ENCODE measurements at places on chromosomes 11 and 22.

- no peak for DNase-seq
Observed at GRCh38 chr11:17979770-17980371, 33.0 kb downstream of the SERGEF start.

DNA sequence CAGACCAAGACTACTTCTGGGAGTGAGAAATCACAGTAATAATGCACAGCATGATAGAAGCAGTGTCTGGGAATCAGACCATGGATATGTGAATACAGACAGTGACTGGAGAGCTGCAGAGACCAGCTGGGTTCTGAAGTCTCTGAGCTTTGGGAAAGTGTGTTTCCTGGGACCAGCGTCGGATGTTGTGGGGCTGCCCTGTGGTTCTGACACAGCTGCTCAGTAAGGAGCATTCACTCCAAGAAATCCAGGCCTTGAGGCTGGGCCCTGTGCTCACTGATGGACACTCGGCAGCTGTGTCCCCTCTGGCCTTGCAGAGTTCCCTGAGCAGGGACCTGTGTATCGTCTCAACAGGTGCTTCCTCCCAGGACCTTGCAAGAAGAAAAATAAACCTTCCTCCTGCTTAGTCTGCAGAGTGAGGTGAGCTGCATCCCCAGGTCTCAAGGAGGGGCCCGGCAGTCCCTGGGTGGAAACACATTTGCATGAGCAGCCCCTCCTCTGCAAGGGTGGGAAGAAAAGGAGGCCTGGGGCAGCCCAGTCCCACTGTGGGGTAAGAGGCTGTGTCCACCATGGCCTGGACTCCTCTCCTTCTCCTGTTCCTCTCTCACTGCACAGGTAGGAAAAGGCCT is 107.9 kb downstream of the VPREB1 start:
- DNase-seq = no peak

- DNase-seq = peak; percentile 86
Observed at GRCh38 chr22:28798810-28799605, 1.4 kb downstream of the XBP1 start.

GRCh38 chr11:34633640-34633989 is 12.7 kb downstream of the EHF start:
- no peak for DNase-seq

- DNase-seq = no peak
Observed at GRCh38 chr11:78023426-78023825, 350 bp upstream of the KCTD14 start.

GRCh38 chr22:19064354-19065054 is 57.7 kb downstream of the DGCR2 start:
- no peak for DNase-seq

DNA sequence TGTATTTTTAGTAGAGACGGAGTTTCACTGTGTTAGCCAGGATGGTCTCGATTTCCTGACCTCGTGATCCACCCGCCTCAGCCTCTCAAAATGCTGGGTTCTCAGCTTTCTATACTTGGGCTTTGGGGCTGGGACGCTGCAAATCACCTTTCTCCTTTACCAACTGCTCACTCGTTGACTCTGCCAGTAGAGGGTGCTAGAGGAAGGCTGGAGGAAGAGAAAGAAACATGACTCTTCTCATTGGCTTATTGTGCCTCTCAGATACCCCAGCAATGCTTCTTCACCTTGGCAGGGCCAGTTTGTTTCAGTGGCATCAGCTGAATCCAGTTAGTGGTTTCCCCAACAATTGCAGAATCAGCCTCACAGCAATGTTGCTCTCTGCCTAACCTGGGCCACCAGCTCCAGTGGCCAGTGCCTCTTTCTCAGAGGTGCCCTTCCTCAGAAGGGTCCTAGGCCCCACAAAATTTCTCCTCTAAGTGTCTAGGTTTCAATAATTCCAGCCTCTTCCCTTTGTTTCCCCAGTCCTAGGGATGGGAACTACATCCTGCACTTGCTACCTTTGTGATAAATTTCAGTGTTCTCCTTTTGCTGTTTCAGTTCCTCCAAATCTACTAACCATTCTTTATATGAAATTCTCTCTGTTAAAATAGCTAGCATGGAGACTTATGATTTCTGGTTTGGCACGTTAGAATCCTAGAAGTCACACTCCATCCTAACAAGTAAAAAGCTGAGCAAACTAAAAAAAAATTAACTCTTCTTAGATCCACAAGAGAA is 71.5 kb upstream of the VSTM5 start:
- peak; percentile 29 for DNase-seq

GRCh38 chr11:65297026-65297672 is 17.5 kb upstream of the CDC42EP2 start:
- DNase-seq = no peak

DNA sequence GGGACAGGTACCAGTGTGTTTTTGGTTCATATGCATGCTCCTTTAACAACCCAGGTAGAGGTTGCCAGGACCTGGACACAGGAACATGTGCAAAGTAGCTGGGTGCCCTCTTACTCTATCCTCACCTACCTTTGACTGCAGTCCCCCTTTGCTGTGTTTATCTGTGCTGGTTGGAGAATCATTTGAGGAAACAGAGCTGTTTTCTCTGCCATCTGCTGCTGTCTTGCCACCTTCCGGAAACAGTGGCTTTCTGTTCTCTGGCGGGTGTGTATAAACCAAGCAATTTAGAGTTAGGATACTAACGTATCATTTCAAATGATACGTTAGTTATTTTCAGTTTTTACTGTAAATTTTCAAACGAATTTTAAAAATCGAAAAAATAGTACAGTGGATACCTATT is 171.9 kb upstream of the TTC12 start:
- no peak for DNase-seq

DNA sequence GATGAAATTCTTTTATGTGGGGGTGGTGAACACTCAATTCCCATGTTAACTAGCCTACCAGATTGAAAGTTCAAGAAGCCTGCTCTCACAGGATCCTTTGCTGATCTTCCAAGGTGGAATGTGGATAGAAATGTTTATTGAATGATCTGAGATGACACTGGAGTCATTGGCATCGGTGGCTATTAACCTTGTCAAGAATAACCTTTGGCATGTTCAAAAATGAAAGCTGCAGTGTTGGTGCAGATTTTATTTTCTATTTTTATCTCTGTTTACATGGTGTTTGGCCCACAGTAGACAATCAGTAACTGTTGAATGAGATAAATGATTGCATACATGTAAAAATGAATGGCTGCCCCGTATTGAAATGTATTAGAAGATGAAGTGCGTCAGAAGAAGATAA is 19.0 kb downstream of the MCAM start:
- no peak for DNase-seq

- no peak for DNase-seq
Observed at GRCh38 chr11:60919320-60919719, 4.9 kb upstream of the TMEM132A start.

DNA sequence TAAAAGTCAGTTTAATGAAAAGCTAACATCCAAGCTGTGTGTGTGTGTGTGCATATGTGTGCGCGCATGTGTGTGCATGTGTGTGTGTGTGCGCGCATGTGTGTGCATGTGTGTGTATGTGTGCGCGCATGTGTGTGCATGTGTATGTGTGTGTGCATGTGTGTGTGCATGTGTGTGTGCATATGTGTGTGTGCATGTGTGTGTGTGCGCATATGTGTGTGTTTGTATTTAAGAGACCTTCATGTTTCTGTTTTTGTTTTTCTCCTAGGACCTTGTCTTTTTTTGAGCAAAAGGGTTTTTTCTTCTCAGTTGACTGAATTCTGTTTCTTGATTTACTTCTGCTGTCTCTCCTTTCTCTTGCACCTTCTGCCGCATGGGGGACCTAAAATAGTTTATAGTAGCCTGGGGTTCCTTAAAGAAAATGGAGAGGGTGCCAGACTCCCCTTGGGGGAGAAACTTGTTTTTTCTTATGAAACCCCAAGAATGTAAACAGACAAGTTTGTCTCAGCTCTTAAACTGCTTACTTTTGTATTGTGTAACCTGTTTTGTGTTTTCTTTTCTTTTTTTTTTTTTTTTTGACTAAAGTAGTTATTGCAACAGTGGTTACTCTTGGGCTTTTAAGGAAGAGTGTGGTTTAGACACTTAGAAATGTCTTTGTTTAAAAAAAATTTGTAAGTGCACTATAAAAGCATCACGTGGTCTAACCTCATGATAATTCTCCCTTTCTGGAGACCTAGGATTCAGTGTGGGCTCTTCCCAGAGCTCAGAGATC is 53.0 kb downstream of the OSBPL5 start:
- no peak for DNase-seq

DNA sequence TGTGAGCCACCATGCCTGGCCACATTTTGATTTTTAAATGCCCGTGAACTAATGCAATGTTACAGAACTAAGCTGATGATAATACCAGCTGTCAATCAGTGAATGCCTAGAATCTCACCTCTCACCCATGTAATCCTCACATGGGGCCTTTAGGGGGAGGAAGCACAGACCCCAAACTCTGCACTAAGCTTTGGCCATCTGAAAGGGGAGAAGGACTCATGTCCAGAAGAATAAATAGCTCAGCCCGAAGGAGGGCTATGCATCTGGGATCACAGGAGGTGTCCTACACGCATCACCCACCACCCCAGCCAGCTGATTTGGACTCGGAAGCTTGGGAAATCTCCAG is 36.0 kb upstream of the YPEL1 start:
- no peak for DNase-seq

- no peak for DNase-seq
Observed at GRCh38 chr22:47366026-47366767, 603.7 kb downstream of the TBC1D22A start.

DNA sequence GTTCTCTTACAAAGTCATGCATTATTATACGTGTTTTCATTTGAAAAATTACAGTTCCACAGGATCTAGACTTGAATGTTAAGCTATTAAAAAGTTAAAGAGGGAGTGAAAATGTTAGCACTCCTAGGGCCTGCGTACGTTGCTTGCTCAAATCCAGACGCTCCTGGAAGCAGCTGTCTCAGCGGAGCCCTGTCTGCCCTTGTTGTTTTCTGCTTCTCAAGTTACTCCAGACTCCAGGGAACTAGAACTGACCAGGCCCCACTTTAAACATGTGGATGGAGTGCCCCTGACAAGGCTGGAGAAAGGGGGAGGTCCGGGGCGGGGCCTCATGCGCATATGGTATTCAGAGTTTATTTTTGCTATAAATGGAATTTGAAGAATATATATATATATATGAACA is 9.6 kb downstream of the PARVB start:
- no peak for DNase-seq

- no peak for DNase-seq
Observed at GRCh38 chr22:28154861-28155260, 235.8 kb upstream of the PITPNB start.

GRCh38 chr11:134363161-134363560 is 31.4 kb downstream of the GLB1L2 start:
- DNase-seq = no peak

DNA sequence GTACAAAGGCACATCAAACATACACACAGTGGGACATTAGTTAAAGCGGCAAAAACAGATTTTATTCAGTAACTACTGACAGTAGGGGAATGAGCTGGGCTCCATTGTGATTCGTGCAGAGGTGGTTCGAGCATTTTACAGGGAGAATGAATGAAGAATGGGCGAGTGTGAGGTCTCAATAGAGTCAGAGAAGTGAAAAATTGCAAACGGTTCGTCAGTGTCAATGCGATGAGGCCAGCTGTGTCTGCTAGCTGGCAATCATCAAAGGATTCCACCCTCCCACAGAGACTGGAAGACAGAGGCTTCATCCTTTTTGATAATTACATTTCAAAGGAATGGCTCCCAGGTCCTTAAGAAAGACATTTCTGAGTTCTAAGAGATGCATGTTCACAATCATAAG is 17.4 kb downstream of the OR4D9 start:
- no peak for DNase-seq

DNA sequence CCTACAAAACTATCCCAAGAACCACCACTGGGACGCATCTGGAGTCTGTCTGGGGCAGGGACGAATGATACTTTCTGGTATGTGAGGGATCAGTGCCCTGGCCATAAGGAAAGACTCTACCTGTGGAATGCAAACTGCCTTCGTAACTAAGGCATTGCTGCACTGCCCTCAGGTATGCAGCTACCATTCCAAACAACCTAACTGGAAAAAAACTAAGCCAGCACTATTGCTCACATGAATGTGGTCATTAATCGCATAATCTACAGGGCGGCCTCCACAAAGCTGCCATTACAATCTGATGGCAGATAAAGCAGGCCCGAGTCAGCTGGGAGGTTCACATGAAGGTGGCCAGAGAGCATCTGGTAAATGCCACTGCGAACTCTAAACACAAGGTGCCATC is 3.9 kb downstream of the PACSIN2 start:
- no peak for DNase-seq

DNA sequence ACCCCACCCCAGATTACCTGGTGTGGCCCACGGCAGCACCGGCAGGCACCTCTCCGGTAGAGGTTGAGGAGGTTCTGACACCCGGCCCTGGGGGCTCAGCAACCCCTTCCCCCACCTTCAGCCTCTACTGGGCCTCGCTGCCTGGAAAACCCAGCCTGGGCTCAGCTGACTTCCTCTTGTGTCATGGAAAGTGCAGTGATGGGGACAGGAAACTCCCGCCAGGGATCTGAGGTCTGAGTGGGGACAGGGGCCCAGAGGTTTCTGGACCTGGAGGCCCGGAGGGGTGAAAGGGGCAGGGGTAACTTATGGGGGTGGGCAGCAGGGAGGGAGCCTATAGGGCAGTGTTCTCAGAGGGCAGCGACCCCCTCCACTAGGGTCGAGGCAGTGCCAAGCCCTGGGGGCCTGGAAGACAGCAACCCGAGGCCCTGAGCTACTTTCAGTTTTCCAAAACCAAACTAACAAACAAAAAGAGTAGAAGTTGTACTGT is 10.0 kb upstream of the CD5 start:
- DNase-seq = no peak

- no peak for DNase-seq
Observed at GRCh38 chr11:13054278-13054677, 45.2 kb downstream of the RASSF10 start.

GRCh38 chr11:26072614-26073153 is 259.2 kb upstream of the ANO3 start:
- DNase-seq = no peak

DNA sequence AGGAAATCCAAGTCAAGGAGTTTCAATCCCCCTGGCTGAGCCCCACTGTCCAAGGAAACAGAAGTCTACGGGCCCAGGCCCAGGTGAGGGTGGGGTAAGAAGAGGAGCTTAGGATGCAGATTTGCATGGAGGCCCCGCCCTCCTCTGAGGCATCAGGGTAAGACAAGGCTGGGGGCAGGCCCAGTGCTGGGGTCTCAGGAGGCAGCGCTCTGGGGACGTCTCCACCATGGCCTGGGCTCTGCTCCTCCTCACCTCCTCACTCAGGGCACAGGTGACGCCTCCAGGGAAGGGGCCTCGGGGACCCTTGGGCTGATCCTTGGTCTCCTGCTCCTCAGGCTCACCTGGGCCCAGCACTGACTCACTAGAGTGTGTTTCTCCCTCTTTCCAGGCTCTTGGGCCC is 31.3 kb upstream of the IGLL5 start:
- DNase-seq = no peak

DNA sequence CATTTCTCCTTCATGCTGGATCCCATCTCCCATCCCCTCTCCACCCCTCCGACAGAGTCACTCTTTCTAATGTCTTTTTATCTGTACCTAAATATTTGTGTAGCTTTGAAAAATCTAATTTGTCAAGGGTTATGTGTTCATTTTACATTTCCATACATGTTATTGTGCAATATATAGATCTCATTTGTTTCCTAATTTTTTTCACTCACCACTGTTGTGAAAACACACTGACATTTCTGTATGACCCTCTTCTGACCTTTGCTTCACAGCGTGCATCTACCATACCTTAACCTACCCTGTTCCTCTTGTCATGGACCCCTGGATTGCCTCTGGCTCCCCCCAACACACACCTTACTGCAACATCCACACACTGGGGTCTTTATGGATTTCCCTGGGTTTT is 942.9 kb downstream of the TBC1D22A start:
- no peak for DNase-seq

GRCh38 chr11:112966561-112966960 is 5.3 kb downstream of the NCAM1 start:
- no peak for DNase-seq

All from HuH-7.5 (cell line).